ENCODE measurements at places on chromosomes 6 and 20.

DNA sequence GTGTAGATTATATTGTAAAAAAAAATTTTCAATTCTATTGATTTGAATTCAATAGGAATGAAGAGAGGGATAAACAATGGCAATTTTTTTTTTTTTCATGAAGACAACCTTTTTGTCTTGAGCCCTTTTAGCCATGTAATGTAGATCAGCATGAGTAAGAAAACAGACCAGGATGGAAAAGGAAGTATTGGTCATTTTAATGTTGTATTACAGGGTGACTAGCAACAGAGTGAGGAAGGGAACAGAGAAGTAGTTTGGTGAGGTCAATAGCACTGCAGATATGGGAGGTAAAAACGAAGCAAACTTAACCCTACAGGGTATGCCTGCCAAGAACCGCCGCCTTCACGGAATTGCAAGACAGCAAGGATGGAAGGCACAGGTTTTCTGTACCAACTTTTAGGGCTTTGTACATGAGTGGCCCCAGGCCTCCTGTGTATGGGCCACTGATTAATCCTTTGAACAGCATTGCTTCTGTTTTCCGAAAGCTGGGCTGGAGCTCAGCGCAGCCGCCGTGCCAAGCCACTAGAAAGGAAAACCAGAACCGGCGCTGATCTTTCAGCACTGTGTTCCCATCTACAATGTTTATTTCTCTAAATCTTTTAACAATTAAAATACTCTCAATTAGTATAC, 383.7 kb downstream of the CENPW start:
- no peak for DNase-seq

DNA sequence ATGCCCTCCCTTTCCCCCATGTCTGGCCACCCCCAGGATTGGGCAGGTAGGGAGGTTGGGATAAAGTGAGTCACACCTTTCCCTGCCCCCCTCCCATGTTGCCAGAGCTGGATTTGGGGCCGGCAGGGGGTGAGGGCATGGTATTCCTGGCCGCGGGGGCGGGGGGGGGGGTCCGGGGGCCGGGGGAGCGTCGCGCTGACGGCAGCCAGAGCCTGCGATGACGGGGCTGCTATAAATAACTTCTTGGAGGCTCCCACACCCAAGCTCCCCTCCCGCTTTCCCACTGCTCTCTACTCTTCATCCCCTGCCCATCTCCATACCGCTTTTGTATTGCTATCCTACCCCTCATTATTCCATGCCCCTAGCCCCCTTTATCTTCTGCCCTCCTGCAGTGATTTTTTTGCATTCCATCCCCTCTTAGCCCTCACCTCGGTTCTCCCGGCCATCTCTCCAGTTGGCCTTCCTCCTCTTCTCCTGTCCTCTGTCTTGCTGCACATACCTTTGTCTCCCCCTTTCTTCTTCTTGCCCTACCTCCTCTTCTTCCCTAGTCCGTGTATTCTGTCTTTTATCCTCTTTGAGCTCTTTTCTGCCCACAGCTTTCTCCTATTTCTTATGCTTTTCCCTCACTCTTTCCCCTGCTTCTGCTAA, 13.8 kb downstream of the SYNGAP1 start:
- DNase-seq = no peak

DNA sequence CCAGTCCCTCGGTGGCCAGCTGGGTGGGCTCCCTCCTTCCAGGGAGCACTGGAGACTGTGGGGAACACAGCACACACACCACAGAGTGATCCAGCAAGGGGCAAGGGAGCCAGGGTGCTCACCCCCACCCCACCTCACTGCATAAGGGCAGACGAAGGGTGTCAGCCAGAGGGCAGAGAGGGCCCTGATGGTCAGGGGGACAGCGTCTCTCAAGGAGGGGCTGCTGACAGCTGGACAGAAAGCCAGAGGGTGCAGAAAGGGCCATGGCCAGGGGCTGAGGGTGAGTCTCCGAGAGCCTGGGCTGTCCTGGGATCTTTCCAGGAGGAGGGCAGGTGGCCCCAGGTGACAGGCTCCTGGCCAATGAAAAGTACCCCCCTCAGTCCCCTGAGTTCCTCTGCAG, 73.4 kb upstream of the PMEPA1 start:
- no peak for DNase-seq

DNA sequence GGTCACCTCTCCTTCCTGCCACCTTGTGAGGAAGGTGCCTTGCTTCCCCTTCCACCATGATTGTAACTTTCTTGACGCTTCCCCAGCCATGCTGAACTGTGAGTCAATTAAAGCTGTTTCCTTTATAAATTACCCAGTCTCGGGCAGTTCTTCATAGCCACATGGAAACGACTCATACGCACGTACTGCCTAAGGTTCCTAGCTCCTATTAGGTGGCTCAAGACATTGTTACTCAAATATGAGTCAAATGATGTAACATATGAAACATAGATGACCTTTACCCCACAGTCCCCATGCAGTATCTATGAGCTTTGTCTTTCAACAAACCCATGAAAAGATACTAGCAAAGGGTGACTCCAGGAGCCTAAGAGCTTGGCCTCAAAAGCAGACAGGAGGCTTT, 98.3 kb downstream of the SIM1 start:
- DNase-seq = no peak

DNA sequence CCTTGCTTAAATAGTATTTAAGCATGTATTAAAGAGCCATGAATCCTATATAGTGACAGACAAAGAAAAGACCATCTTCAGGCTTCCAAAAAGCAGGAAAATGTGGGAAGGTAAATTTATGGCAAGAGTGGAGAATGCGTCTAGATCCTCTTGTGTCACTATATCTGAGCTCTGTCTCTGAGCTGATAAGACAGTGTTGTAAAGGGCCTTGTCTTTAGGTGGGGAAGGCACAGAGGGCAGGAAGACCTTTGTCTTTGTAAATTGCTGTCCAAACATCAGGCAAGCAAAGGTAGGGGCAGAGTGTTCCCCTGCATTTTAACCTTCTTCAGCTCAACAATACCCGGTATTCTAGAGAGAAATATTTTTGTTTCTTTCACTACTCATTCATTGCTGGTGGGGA, 33.9 kb upstream of the MBOAT1 start:
- no peak for DNase-seq

All from NCI-H82 (cell line).